ENCODE measurements at places on chromosomes 12 and 14.

DNA sequence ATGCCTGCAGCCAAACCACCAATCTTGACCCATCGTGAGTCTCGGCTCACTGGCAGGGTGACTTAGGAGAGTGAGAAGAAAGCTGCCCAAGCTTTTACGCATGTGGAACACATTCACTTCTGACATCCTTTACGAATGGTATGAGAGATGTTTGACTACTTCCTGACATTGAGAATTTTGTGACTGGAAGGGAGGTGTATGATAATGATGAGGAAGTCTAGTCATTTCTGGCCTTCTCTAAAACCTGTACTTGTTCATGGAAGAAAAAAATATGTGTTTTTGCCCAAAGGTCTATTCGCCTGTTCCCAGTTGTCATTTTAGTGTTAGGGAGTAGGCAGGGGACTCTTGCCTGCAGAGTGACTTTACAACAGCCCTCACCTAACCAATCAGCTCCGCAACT, 227.2 kb upstream of the ATP2B1 start:
- no peak for DNase-seq

- DNase-seq = no peak
Measured at GRCh38 chr14:64680714-64681065, 23.5 kb upstream of the PLEKHG3 start.

GRCh38 chr14:51485733-51486132, 166.0 kb upstream of the FRMD6 start:
- DNase-seq = no peak

- no peak for DNase-seq
Measured at GRCh38 chr12:6582959-6583358, 14.9 kb upstream of the NOP2 start.

GRCh38 chr14:81868172-81868571, 334.5 kb upstream of the SEL1L start:
- no peak for DNase-seq

GRCh38 chr12:46267575-46267824, 1.3 kb downstream of the SLC38A1 start:
- peak; percentile 43 for DNase-seq

DNA sequence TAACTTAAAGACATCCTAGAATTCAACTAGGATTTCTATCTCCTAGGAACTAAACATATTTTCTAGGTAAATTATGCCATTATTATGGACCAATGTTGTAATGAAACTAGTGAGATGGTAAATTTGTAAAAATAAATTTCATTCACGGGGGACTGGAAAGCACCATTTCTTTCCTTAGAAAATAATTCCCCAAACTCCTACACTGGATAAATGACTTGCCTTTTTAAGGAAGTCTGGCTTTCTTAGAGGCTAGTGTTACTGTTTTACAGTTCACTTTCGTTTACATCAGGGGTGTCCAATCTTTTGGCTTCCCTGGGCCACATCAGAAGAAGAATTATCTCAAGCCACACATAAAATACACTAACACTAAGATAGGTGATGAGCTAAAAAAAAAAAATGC, 3.3 kb downstream of the SLC39A9 start:
- no peak for DNase-seq

- no peak for DNase-seq
Measured at GRCh38 chr12:126424696-126425095, 1359.5 kb downstream of the AACS start.

DNA sequence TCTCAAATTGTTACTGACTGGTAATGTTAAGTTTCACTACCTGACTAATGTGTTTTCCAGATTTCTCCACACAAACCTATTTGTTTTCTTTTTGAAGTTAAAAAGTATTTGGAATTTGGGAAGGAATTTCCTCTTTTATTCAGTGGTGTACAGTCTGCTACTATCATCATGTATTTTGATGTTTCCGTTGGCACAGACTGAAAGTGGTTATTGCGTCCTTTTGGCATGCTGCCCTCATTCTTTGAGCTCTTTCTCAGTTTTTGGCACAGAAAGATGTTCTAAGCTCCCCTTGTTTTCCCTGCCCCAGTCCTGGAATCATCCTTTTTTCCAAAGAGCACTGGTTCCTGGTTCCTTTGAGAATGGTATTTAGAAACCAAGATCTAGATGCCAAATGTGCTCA, 31.4 kb upstream of the RTRAF start:
- DNase-seq = no peak

DNA sequence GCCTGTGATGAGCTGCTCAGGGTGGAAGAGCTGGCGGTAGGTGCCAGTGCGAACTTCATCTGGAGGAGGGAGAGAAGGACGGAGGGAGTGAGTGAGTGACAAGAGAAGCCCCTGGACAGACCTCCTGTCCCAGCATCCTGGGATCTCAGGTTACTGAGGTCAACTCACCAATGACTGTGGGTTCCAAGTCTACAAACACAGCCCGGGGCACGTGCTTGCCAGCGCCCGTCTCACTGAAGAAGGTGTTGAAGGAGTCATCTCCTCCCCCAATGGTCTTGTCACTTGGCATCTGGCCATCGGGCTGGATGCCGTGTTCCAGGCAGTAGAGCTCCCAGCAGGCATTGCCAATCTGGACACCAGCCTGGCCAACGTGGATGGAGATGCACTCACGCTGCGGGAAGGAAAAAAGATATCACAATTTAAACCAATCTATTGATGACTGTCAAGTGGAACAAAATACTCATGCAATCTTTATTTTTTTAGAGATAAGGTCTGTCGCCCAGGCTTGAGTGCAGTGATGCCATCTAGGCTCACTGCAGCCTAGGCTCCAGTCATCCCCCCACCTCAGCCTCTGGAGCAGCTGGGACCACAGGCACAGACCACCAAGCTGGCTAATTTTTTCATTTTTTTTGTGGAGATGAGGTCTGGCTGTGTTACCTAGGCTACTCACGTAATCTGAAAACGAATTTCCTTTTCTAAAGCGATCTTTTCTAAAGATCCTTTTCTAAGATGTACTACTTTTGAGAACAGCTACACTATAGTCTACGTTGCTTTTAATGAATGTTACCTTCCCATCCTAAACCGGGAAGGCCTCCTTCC, 1.7 kb downstream of the TUBA1B start:
- no peak for DNase-seq

GRCh38 chr12:52323416-52324152, 2.4 kb upstream of the KRT83 start:
- no peak for DNase-seq

GRCh38 chr12:124633365-124634362, 66.3 kb upstream of the NCOR2 start:
- DNase-seq = no peak

GRCh38 chr12:125194163-125194773, 129.0 kb downstream of the AACS start:
- DNase-seq = no peak

GRCh38 chr12:19299765-19300164, 139.5 kb upstream of the AEBP2 start:
- DNase-seq = no peak

DNA sequence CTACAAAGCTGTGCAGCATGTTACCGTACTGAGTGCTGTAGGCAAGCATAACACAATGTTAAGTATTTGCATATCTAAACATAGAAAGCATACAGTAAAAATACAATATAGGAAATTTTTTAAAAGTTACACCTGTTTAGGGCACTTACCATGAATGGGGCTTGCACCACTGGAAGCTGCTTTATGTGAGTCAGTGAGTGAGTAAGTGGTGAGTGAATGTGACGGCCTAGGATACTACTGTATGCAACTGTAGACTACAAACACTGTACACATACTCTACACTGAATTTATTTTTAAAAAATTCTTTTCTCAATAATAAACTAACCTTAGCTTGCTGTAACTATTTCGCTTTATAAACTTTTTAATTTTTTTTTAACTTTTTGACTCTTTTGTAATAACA, 82.1 kb upstream of the FSCB start:
- no peak for DNase-seq

- DNase-seq = no peak
Measured at GRCh38 chr12:93780101-93780641, 103.0 kb downstream of the CRADD start.

GRCh38 chr12:21459474-21459873, 22.0 kb downstream of the PYROXD1 start:
- DNase-seq = no peak

DNA sequence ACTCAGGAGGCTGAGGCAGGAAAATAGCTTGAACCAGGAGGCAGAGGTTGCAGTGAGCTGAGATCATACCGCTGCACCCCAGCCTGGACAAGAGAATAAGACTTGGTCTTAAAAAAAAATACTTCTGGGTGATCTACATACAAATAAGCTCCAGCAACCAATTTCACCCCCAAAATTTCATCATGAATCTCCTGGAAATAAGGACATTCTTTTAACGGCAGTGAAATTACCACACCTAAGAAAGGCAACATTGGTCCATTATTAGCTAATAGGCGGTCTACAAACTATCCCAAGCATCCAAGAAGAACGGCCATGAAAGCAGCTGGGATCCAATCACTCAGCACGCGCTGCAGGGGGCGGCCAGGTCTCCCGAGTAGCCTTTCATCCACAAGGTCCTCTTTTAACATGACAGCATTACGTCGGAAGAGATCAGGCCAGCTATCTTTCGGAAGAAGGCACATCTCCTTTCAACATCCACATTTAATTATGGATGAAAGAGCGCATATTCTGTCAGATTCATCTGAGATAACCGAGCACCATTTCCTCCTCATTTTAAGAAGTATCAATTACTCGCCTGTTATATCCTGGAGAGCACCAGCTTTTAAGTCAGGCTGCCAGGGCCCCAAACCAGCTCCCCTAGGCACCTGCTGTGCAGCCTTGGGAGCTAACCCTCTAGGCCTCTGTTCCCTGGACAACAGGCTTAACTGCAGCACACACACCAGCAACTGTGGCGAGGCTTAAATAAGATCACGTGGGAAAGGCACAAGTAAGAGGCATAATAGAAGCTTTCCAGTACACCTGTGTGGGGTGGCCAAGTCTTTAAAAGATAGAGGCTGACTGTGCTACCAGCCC, 4.2 kb downstream of the SLC15A4 start:
- no peak for DNase-seq

DNA sequence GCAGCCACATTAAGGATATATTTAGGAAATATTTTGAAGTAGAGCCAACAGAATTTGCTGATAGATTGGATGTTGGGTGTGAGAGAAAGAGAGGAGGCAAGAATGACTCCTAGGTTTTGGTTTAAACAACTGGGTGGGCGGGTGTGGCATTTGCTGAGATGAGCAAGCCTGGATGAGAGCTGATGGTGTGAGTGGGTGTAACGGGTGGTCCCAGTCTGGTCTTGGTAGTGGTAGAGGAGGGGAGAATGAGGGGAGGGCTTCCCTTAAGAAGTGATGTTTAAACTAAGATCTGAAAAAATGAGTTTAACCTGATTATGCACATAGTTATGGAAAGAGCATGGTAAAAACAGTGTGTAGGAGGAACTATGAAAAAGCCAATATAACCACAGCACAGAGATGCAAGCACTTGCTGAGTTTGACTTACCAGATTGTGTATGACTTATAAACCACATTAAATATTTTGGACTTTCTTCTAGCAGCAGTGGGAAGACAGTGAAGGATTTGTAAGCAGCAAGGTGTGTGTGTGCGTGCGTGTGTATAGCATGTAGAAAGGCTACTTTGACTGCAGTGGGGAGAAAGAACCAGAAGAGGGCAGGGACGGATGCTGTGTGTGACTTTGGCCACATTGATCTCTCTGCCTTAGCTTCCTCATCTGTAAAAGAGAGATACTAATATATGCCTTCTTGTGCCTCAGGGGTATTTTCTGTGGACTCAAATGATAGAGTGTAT, 139.7 kb downstream of the PRIMA1 start:
- DNase-seq = no peak

- DNase-seq = no peak
Measured at GRCh38 chr12:51932218-51933076, 19.1 kb upstream of the ACVR1B start.

DNA sequence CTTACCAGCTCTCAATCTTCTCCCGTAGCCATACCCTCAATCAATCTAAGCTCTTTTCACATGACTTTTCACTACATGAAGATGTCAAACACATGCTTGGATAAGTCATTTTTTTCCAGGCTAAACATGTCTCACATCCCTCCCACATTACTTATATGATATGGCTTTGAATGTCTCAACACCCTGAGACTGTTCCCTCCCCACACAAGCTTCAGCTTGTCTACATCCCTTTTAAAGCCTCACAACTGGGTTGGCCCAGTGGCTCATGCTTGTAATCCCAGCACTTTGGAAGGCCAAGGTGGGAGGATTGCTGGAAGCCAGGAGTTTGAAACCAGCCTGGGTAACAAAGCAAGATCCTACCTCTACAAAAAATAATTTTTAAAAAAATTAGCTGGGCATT, 18.5 kb downstream of the ANAPC5 start:
- no peak for DNase-seq

DNA sequence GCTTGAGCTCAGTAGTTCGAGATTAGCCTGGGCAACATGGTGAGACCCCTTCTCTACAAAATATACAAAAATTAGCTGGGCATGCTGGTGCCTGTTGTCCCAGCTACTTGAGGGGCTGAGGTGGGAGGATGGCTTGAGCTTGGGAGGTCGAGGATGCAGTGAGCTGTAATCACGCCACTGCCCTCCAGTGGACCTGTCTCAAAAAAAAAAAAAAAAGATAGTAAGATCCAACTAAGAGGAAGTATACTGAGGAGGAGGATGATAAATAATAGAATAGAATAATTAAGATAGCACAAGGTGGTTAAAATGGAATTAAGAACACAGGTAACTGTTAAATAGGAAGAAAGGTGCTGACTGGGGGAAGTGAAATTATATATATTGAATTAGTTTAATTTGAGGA, 37.0 kb upstream of the BAZ1A start:
- DNase-seq = no peak

DNA sequence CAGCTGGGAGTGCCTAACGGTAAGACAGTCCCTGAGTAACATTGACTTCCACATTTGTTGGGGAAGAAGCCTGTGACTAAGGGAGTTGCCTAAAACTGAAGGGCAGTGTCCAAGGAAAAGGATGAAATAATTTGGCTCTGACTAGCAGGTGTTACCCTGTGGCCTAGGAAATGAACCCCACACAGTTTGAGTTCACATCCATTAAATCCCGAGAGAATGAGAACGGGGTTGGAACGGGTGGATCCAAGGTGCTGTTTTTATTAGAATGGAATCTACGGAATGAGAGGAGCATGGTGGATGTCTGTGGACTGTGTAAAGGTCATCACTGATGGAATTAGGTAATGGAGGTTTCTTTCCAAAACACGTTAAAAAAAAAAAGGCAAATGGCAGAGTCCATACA, 324.0 kb downstream of the MED13L start:
- no peak for DNase-seq

DNA sequence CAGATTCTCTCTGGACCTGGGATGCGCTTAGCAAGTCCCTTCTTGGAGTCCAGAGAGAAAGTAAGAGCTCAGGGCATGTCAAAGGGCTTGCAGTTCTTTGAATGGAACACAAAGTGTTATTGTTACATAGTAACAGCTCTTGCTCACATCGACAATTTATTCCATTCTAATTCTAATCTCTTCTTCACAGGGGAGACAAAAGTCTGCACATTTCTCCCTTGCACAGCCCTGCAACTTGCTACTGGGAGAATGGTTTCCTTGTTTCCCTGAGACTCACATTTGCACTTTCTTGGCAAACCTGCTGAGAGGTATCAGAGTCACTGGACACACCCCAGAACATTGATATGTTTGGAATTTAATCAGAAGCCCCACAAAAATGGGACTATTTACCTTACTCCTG, 209.9 kb upstream of the IGF1 start:
- no peak for DNase-seq

Measured in CD4-positive, alpha-beta memory T cell (primary cell).